ENCODE measurements at places on chromosomes 5 and 9.

- DNase-seq = no peak
Observed at GRCh38 chr5:13976867-13977830, 32.7 kb upstream of the DNAH5 start.

DNA sequence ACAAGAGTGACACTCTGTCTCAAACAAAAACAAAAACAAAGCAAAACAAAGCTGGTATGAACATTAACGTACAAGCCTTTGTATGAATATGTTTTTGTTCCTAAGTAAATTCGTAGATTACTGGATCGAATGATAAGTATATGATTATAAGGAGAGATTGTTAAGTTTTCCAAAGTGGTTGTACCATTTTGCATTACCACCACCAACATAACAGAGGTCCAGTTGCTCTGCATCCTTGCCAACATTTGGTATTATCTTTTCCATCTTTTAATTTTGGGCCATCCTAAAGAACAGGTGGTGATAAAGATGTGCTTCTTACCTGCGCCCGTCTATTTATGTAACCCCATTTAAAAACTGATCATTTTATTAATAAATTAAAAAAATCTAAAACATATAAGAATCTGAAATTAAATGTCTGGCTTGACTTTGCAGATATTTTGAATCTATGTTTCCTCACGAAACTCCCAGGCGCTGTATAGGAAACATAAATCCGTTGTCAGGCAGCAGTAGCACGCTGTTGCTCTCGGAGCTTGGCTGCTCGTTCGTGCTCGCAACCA, 593 bp upstream of the NAA35 start:
- DNase-seq = no peak

DNA sequence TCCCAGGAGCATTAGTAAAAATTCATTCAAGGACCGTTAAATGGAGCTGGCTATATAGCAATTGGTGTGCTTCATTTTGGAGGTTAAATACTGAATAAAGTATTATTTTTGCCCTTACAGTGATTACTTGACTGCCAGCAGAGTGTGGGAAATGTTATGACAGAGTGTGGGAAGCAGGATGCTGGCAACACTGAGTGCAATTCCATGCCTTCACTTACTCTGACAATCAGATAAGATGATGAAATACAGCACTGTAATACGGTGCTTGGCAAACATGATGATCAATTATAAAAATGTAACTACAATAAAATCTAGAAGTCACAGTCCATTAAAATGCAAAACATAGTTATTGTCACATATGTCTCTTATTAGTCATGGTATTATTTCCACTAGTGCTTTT, 651.3 kb downstream of the PTPRD start:
- DNase-seq = no peak

DNA sequence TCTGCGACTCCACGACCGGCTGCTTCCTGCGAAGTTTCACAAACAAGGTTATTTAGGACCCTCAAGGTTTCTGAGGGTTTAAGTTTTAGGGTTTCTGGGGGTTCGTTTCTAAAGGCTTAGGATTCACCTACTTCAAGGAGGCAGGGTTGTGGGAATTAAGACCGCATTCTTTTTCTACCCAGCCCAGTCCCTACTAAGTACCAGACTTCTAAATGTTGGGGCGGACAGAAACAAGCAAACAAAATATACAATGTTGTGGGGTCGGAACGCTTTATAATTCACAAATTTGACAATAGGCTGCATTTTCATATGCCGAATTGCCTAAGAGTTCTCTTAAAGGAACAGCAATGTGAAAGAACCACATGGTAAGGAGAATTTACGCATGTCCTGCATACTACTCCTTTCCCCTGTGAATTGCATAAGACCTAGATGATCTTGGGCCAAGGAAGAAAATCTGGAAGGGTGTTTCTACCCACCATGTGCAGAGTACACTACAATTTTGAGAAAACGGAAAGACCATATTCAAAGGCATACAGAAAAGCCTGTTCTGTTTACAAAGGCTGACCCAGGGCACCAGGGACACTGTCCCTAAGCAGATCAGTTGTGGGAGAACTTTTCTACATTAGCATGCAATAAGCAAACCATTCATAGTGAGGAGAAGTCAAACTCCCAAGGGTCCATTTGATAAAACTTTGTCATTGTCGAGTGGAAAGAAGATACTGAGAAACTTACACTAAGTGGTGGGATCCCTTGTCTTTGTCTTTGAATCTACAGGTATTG, 457.3 kb downstream of the RAB3C start:
- DNase-seq = no peak

DNA sequence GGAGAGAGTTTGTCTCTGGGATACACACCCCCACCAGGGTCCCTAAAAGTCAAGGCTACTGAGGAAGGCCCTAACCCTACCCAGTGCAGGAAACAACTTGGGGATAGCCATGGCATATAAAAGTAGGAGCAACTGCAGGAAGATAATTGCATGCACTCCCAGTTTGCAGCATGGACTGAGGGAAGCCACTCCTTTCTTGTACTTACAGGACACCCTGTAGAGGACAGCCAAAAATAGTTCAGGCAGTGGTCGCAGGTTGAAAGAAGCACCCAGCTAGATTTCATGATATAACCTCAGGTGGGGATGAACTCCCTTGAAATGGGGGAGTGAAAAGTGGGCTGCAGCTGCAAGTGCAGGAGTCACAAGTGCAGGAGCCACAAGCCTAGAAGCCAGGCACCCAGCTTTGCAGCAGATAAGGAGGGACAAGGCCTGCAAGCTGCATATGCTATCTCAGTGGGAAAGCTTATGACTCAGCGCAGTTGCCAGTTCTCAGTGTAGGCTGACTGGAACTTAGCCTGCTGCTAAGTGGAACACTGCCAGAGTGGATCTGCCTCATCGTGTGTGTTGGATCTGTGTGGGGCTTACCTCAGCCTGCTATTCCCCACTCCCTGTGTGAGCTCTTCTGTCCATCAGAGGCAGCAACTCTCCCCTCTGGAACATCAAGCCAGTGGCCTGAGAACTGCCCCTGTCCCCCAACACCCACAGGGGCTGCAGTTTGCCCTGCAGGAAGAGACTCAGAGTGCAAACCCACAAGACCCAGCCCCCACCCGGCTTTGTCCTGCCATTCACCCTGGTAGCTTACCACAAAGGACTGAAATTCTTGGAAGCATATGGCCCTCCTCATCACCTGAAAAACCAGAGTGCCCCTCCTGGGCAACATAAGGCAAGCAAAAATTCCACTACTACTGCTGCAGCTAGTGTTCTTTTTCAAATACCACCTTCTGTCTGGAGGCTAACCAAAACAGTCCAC, 42.7 kb downstream of the CYLC2 start:
- no peak for DNase-seq

- no peak for DNase-seq
Observed at GRCh38 chr9:2013743-2014475, 1.2 kb upstream of the SMARCA2 start.

DNA sequence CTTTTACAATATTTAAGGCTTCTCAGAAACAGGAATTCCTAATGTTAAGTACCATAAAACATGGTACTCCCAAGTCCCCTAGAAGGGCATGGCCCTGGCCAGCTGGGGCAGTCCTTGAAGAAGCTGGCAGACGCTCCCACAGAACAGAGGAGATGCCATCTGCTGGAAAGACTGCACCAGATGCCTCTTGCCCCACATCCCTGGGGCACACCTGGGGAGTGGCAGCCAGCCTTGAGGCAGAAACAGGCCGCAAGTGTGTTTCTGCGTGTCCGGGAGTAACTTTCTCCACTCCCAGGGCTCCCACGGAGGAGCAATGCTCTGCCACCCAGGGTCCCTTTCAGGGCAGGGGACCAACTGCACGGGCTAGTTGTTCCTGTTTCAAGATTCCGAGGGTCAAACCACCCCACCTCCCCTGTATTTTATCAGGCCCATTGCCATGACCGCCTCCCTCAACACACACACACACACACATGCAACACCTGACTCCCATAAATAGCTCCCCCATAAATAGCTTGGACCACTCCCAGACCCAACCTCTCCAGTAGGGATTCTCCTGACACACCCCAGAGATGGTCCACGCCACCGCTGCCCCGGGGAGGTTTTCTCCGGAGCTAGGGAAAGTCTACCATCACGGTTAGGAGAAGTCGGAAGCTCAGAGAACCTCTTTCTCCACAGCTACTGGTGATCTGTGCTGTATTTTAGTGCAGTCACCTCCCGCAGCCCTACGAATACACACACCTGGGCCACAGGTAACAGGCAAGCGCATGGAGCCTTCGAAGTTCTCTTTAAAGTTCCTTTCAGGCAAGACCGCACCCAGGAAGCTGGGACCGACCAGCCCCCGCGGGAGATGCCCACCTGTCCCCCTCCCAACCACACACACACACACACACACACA, 1.5 kb downstream of the SPOCK1 start:
- no peak for DNase-seq

DNA sequence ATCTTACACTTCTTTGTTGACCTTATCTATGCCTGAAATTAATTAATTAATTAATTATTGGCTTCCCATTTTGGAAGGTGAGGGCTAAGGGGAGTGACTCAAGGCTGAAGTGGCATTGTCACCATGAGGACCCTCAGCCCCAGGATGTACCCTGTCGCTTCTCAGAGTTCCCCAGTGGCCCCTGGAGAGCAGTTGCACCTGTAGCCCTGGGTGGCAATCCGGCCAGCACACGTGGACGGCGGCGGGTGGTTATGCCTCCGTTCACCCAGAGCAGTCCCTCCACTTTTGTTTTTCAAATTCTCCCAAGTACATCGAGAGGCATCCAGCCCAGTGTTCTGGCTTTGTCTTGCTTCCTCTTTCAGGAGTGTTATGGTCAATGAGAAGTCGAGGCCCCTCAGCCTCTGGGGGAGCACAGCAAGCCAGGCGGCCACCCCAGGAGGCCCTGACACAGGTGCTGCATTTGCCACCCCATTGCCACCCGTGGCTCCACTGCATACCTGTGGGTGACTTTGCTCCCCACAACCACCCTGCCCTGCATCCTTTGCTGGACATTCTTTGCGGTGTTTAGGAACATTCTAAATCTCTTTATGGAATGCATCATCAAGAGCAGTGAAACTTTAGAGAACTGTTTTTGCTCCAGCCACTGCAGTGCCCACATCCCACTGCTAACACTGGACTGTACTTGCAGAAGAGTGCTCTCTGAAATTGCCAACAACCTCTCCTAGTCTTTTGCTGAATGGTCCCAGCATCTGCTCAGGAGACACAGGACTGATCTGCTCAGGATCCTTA, 11.5 kb upstream of the IRX2 start:
- no peak for DNase-seq

GRCh38 chr5:125883223-125883622, 540.0 kb upstream of the GRAMD2B start:
- no peak for DNase-seq

DNA sequence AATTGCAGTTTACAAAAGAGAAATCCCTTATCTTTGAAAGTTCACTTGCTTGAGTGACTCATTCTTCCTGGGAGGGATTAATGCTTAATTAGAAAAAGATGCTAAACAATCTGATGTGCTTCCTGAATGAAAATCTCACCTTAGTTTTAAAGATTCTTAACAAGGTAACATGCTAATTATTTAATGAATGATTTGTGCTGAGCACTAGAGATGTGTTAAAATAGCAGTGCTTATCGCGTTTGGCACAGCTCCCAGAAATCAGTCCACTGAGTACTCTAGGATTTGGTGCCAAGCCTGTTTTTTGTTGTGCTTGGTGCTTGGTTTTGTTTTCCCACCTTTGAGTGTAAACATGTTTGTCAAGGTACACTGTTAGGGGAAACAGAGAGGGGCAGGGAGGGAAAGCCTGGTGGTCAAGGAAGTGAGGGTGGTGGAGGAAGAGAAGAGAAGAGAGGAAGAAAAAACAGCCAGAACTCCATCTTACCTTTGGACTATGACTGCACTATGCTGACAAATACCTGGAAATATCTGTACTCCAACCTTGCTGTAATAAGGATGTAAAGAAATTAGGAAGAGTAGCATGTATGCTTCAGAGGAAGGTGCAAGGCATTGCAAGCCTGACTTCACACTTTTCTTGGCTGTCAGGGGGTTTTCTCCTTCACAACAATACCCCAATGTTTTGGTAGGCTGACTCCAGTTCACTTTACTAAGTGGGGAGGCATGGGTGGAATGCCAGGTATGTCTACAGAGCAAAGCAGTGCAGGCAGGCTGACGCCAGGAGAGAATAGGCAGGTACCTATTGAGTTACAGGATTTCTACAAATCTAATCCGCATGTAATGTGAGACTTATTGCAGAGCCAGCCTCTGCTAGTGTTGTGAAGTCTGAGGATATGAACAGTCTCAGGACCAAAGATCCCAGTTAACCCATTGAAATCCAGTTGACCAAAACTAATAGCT, 157.2 kb upstream of the ISL1 start:
- DNase-seq = peak; percentile 89

DNA sequence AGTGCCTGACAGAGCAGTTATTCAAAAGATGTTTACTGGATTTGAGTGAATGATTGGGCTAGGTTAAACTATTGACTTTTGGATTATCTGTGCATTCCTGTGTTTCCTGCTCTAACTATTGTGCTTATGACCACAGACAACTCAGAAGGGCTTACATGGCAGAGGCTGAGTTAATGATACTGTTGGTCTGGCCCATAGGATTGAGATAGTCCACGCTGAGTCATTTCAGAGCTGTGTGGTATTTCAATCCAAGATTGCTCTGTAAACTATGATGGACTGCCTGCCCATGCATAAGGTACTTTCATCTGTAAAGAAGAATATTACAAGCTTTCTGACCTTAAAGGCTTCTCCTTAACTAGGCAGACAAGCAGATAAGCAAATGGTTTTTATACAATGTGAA, 49.1 kb upstream of the SLIT3 start:
- no peak for DNase-seq

DNA sequence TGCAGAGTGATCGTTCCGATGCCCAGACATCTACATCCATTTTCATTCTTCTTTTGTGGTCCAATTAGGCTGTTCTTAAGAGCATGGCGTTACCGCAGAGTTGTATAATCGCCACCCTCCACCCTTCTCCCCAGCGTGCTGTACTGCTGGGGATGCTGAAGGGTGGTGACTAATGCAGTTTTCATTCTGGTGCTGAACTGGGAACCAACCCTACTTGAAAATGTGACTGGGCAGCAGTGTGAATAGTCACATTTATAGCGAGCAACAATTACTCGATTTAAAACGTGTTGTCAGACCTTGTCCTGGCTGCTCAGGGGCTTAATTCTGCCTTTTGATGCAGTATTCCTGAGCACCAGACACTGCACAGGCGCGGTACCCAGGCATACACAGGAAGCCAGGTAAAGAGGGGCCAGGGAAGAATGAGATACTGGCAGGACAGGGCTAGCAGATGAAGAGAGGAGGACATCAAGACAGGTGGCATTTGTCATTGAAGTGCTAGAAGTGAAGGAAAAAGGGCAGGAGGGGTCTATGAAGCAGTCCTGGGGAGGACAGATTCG, 719 bp upstream of the ISCA1 start:
- no peak for DNase-seq

Measured in iPS DF 19.7 (cell line).